CD4-positive, alpha-beta T cell treated with Interleukin-2 at 100 ng/mL for 4 hours (primary cell): ENCODE measurements at places on chromosomes 12 and 14.

DNA sequence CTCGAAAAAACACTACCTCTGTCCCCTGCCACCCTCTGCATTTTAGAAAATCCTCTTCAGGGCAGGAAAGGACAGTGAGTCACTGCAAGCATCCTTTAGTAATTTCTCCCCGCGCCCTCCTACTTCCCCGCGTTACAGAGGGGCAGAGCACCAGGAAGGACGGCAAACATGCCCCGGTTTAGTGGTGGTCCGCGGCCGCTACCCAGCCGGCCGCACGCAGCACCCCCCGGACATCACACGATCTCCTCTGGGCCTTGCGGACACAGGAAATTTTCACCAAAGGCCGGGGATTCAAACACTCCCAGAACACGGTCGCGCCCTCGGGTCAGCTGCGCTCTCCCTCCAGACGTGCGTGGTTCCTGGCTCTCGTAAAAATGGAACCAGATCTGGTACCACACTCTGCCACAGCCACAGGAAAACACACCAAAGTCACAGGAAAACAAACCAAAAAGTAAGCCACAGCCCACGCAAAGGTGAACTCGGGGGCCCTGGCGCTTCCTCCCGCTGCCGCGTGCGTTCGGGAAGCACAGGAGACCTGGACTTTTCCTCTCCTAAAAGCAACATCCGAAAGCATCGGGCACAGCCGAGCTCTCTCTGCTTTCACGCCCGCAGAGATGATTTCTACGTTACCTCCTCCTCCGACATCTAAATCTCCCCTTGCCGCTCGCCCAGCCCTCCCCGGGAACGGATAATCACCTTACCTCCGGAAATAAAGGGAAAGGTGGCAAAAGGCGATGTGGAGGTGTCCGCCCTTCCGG is 839 bp downstream of the SLC38A1 start:
- peak; percentile 56 for DNase-seq

DNA sequence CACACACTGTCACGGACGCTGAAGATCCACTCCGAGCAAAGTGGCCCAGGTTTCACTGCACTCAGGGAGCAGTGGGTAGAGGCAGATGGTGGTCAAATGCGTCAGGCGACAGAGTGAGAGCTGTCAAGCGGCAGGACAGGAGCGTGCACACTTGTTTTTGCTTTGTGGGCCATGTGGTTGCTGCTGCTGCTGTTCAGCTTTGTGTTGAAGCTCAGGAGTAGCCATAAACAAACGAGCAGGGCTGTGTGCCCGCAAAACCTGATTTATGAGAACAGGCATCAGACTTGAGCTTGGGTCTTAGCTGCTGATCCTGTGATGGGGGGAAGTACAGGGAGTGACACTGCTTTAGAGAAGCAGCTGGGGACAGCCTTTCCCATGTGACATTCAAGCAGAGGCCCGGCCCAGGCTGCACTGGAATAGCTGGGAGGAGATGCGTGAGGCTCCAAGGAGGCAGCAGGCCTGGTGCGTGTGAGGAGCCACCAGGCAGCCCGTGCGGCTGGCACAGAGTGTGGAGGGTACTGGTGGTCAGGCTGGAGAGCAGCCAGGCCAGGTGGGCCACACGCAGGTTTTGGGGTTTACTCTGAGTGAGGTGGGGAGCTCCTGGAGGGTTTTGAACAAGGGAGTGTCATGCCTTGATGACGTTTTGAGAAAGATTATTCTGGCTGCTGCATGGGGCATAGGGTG is 31.1 kb upstream of the ASPG start:
- no peak for DNase-seq

DNA sequence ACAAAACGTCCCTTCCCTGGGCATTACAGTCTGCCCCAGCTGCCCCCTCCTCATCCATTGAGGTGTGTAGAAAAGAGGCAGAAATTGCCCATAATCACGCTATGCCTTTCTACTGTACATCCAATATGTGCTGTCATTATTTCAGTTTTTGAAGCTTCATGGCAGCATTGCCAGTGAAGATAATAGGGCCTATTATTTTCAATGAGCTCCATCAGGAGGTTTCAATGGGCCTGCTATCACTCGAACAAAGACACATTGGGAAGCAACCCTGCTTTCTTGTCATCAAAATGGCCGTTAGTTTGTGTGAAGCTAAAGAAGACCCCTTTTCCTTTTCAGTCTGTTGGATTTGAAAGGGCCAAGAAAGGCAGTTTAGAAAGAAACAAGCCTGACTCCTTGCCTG is 653.8 kb downstream of the NOVA1 start:
- no peak for DNase-seq

DNA sequence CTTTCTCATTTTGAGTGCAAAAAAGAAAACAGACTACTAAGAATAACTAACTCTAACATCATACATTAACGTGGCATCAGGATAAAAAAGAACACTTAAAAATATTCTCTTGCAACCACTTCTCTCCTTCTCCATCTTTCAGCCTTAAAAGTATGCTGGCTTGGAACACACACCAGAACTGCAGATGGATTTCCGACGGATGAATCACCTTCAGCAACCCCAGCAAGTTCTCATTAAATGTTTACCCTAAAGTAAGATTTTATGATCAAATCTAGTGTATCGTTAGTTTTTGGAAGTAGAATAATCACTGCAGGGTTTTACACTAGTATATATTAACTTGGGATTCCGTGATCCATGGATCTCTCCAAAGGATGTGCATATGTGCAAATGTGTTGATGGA is 1.2 kb downstream of the NEK9 start:
- DNase-seq, result no peak

- no peak for DNase-seq
These were observed 1.5 kb downstream of the FGD4 start for GRCh38 chr12:32400866-32401265.

GRCh38 chr14:60506462-60506984 is 2.4 kb upstream of the SIX6 start:
- no peak for DNase-seq

- DNase-seq, result no peak
These were observed 545.4 kb downstream of the FOXG1 start for GRCh38 chr14:29311983-29312382.

GRCh38 chr12:120846721-120847120 is 57.4 kb downstream of the SPPL3 start:
- DNase-seq, result no peak

DNA sequence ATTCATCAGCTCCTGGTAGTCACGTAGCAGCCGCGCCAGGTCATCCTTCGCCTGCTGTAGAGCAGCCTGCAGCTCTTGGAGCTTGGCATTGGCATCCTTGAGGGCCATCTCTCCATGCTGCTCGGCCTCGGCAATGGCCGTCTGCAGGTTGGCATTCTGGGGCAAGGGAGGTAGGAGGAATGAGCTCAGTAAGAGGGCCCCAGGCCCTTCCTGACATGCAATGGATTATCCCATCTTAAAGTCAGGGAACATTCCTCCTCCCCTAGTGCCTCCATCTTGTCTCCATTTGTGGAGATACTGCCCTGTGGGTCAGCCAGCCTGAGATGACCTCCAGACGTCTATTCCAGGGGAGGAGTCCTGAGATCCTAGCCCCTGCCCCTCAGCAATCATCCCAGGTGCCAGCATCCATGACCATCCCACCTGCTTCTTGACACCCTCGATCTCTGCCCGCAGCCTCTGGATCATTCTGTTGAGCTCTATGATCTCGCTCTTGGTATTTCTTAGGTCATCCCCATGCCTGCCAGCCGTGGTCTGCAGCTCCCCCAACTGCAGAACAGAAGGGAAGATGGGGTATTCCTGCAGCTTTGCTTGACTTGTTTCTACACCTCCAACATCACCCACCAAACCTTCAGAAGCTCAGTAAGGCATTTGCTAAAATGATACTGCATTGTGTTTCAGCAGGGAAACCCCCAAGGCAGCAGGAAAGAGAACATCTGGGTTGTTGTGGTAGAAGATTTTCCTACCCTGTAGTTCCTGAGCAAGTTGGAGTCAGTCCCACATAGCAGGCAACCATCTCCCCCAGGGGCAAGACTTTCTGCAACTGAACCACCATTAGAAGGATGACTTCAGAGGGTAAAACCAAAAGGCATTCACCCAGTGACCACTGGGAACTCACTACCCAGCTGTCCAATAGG is 4.4 kb downstream of the KRT3 start:
- no peak for DNase-seq

DNA sequence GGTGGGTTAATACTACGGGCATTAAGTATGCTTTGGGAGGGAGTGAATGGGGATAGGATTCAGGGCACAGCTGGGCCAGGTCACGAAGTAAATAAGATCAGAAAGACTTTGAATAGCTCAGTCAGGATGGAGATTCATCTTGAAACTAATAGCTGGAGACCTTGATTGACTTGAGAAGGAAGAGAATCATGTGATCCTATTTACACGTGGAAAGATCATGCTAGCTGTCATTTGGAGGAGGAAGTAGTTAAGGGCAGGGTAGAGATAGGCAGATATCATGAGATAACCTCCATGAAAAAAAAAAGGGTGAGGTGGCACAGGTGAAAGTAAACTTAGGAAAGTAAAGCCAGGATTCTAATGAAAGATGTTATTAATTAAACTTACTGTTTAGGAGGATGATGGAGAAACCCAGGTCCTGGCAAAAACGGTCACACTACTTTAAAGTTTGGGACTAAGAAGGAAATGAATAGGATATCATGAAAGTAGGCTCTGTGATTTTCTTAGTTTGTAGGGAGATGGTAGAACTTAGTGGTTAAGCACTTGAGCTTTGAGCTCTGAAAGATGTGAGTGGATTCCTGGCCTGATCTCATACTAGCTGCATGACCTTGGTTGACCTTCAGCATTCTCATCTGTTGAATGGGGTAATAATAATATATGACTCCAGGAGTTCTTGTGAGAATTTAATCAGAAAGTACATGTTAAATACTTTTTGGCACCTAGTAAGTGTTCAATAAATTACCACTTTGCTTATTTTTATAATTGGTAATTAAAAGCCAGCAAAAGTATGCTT is 439.0 kb downstream of the NRXN3 start:
- DNase-seq, result no peak

- no peak for DNase-seq
These were observed 50.1 kb upstream of the LIMA1 start for GRCh38 chr12:50333441-50333840.

GRCh38 chr14:93231129-93231979 is 24.3 kb downstream of the UBR7 start:
- DNase-seq, result no peak

- no peak for DNase-seq
These were observed 43.5 kb downstream of the DPF3 start for GRCh38 chr14:72850360-72850759.

GRCh38 chr12:39846304-39846703 is 226.7 kb upstream of the ABCD2 start:
- no peak for DNase-seq

- no peak for DNase-seq
These were observed 18.3 kb upstream of the LTA4H start for GRCh38 chr12:96053476-96054243.

- DNase-seq, result no peak
These were observed 223.3 kb downstream of the CCDC91 start for GRCh38 chr12:28413460-28414109.

GRCh38 chr12:106974511-106974910 is 12.4 kb downstream of the MTERF2 start:
- no peak for DNase-seq

GRCh38 chr12:92547420-92547819 is 155.4 kb upstream of the PLEKHG7 start:
- DNase-seq, result no peak

DNA sequence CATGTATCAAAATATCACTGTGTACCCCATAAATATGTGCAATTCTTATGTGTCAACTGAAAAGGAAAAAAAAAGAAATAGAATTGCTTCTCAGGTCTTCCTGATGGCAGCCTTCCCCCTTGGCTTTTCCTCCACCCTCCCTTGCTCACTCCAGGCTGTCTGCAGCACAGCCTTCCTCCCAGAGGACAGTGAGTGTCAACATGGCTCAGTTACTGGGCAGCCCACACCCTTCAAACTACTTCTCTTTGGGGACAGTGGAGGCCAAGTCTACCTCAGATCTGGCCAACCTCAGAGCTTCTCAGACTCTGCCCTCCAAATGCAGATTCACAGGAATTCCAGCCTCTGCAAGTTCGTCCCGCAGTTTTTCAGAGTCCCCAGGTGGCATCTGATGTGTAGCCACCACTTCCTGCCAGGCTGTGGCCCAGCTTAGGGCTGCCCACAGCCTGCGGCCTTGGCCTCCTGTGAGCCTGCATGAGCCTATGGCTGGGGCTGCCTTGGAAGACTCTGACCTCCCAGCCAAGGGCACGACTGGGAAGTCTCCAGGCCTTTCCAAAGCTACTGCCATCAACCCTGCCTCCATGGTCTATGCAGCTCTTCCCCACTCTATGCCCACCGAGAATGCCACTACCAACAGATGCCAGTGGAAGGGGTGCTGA is 148.0 kb upstream of the PWP1 start:
- DNase-seq, result no peak

DNA sequence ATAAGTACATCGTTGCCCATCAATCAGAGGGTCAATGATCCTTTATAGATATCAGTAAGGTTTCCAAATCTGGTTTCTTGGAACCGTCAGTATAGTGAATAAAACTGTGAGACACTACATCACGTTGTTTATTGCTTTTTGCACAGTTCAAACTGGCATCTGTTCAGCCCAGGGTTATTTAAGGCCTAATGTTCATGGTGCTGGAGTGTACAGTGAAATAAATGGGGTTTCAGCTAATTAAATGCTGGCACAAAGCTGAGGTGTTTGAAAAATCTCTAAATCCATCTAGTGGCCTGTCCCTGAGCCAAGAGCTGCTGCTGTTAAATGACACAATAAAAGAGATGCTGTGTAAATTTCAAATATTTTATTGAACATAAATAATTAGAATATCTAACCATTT is 69.9 kb downstream of the RPS29 start:
- no peak for DNase-seq

DNA sequence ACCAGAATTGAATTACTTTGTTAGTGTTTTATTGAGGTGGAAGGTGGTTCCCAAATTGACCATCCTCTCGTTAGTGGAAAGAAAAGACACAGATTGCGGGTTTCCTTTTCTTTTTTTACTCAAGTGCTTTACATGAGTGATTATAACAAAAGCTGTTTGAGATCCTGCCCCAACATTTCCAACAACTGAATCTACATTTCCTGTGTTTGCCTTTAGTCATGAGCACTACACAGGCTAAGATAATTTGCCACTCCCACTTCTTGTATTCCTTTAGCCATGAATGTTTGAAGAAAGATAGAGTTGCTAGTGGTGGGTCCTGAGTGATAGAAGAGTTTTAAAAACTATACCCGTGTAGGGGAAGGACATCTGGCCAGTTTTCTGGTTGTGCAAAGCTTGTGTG is 16.0 kb downstream of the RERGL start:
- no peak for DNase-seq

DNA sequence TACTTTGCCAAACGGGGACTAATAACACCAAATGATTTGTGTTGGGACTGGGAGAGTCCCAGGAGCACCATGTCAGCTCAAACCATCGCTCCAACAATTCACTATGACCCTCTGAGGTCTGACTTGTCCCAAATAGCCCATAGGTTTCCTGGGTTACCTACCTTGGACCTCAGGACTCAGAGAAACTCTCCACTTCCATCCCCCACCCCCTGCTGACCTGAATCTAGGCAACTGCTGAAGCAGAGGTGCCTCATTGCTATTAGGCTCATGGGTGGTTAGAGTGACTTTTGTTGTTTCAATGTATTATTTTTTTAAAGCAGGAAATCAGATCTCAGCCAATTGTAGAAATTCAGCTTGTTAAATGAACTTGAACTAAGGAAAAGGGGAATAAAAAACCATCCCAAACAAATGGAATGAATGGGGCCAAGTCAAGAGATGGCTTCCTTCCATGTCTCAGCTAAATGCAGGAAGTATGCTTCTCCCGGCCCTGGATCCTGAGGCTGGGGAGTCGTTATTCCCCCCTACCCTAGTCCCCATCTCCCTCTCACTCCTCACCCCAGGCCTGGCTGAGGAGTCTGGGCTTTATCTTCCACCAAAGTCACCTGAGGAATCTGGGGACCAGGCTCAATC is 80.9 kb upstream of the SLC24A4 start:
- no peak for DNase-seq
